ENCODE measurements at places on chromosomes 16 and 17.

DNA sequence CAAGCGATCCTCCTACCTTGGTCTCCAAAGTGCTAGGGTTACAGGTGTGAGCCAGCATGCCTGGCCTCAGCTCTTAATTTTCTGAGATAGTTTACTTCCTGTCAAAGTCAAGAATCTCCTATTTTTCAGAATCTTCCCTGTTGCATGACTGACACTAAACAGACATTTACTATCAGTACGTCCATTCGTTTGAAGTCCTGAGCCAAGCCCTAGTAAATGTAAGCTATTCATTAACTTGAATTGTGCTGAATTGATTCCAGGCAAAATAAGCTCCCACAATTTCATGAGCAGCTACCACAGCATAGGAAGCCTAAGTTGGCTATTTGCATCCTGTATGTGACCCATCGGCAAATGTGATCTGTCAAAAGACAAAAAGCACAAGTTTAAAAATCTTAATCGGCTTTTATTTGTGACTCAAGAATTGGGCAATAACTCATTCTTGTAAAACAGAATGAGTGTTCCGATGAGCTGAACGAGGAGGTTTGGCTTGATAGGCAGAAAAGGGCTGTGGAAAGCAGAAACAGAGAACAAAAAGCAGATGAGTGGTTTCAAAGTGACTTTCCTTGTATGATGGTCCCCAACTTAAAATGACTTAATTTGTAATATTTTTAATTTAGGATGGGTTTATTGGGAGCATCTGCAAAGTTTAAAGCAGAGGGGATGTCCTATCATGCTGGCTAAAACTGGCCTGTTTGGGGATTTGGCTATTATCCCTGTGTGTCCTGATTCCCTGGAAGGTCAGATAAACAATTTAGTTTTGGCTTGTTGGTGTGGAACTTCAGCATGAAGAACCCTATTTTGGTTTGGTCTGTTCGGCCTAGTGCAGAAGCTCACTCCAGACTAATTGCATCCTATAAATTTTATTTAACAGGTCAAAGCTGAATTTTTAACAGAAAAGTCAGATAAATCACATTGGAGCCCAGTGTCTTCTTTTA lies 14.2 kb downstream of the RNF112 start:
- DNase-seq: no peak

GRCh38 chr17:281365-281999 lies 71.1 kb downstream of the RPH3AL start:
- no peak for DNase-seq

DNA sequence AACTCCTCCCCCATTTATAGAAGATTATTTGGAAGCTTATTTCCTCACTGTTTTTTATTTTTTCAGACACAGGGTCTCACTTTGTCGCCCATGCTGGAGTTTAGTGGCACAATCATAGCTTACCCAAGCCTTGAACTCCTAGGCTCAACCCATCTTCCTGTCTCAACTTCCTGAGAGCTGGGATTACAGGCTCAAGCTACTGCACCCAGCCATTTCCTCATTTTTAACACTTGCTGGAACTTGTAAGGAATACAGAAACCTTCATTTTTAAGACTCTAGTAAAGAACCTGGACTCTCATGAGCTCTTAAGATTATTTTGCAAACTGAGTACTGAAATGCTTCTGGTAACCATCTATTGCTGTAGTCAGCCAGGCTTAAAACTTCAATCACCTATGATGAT lies 29.9 kb downstream of the KANSL1 start:
- DNase-seq: no peak

- no peak for DNase-seq
These were observed 124.9 kb downstream of the METRNL start for GRCh38 chr17:83204230-83204725.

DNA sequence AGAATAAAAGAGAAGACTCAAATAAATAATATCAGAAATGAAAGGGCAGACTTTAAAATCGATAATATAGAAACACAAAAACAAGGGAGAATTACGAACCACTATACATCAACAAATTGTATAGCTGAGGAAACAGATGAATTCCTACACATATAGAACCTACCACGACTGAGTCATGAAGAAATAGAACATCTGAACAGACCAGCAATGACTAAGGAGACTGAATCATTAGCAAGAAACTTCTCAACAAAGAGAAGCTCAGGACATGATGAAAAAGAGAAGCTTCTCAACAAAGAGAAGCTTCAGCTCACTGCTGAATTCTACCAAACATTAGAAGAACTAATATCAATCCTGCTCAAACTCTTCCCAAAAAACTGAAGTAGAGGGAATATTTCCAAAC lies 255.9 kb downstream of the CEP112 start:
- DNase-seq: no peak

GRCh38 chr17:62064791-62065563 lies at the start of gene MED13:
Gene MED13, minus strand, starts transcription at chr17:62065278. Its CDS starts 73 bp downstream, at chr17:62065205.
- DNase-seq: peak; percentile 69

DNA sequence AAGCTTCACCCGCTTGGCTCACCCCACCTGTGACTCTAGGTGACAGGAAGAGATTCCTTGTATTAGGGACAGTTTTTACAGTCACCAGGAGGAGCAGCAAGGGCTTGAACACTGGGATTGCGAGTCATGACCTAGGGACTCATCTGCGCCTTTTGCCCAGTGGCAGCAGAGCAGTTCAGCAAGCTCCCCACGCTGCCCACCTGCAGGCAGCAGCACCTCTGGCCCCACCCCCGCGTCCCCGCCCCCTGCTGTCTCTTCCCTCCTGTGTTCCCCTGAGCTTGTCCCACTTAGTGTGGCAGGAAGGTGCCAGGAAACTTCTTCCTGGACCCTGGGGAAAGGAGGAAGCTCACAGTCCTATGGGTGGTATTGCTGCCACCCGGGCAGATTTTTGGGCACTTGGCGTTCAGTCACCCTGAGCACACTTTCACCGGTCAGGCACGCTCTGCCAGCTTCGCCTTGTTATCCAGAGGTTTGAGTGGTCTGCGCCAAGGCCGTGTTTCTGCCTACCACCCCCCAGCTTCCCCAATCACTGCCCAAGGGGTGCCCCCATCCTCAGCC lies 8.7 kb downstream of the MMP15 start:
- no peak for DNase-seq

DNA sequence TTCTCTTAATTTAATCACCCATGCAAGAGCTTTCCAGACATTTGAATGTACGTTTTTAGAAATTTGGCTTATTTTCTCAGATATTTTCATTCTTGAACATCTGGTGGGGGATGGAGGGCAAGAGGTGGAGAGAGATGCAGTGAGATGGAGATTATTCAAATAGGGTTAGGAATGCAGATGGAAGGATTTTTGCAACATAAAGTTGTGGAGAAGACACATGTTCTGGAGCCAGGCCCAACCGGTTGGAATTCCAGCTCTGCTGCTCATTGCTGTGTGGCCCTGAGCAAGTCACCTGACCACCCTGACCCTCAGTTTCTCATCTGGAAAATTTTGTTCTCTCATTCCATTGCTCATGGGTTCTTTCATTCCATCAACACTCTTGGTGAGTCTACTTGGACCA lies 66.9 kb downstream of the IRX3 start:
- DNase-seq: no peak

DNA sequence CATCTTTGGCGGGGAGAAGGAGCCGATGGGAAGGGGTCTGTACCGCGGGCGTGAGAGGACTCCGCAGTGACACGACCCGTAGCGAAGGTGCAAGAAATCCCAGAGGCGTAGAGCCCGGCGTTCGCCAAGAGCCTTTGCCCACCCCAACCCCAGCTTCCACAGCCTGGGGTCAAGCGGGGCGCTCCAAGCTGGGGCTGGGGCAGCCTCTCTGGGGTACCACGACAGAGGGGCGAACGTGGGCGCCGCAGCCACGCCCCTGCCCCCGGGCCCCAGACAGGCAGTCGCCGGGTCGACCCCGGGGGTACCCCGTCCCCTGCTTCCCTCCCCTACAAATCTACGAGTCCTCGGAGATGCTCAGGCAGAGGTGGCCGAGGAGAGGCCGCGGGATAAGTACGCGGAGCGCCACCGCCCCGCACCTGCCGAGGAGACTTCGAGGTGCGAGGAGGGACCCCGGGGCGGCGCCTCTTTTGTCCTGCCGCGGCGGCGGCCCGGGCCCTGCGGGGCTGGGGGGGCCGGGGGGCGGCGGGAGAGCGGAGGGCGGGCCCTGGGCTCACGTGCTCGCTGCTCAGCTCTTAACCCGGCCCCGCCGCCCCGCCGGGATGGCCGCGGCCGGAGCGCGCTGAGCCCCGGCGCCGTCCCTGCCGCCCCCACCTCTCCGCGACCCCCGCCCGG lies at the start of gene ADAM11:
Gene ADAM11 (plus strand): TSS at position 575 of the 672 bp plus-strand sequence. CDS start 212 bp downstream, outside the sequence.
- DNase-seq: no peak

GRCh38 chr16:85590506-85590832 lies 22.7 kb upstream of the GSE1 start:
- no peak for DNase-seq

DNA sequence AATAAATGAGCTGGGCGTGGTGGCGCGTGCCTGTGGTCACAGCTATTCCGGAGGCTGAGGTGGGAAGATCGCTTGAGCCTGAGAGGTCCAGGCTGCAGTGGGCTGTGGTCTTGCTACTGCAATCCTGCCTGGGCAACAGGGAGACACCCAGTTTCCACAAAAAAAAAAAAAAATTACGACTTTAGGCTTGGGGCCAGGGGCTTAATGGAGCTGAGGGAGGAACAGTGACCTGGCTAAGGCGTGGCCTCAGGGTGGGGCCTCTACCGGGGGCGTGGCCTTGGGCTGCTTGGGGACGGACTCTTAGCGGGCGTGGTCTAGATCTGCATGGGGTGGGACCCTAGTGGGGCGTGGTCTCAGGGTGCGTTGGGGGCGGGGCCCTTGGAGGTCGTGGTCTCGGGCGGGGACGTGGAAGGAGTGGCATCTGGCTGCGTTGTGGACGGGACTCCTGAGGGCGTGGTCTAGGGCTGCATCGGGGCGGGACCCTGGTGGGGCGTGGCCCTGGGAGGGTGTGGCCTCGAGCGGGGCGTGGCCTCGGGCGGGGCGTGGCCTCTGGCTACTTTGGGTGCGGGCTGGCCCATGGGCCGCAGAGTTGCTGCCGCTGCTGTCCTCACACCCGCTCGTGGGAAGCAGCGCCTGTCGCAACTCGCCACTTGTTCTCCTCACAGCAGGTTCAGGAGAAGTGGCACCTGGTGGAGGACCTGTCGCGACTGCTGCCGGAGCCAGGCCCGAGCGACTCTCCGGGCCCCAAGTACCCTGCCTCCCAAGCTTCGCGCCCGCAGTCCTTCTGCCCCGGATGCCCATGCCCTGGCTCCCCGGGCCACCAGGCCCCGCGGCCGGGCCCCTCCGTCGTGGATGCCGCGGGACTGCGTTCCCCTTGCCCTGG lies 5.8 kb upstream of the C17orf99 start:
- DNase-seq: peak; percentile 91

DNA sequence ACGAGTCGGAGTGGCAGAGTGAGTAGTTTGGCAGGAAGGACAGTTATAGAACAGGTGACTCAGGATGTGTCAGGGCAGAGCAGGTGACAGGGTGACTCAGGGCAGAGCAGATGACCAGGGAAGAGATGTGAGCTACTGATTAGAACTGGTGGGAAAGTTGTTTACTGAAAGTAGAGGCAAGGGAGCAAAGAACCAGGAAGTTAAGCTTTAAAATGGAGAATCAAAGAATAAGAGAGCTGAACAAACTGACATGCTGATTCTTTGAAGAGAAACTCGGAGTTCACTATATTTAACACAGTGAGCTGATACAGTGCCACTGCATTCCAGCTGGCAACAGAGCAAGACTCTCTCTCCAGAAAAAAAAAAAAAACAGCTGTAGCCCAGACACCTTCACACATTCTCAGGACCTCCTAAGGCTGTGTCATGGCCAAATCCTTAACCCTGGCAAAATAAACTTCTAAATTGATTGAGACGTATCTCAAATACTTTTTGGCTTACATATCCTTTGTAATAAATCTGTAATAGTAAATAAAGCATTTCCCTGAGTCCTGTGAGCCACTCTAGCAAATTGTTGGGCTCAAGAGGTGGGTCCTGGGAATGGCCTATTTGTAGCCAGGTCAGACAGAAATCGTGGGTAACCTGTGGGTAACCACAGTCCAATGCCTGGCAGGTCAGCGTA lies 12.3 kb upstream of the UBE2I start:
- no peak for DNase-seq

- no peak for DNase-seq
These were observed 210.2 kb downstream of the KATNIP start for GRCh38 chr16:27759967-27760788.

- DNase-seq: no peak
These were observed 6.5 kb downstream of the NFATC3 start for GRCh38 chr16:68091380-68092261.

DNA sequence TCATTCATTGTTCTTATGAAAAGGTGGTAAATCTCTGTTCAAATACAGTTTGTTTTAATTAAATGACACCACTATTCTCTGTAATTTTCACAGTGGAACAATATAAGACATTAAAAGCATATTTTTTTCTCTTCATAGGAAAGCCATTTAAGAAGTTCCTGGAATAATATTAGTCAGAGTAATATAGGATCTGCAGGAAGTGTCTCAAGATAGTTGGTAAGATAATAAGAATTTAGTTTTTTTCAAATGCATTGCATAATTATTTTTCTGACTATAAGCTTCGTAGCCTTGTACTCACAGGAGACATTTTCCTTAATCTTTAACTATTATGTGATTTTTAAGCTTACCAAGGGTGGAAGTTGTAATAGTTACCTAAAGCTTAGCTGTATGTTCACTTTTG lies 16.9 kb downstream of the STXBP4 start:
- DNase-seq: no peak

DNA sequence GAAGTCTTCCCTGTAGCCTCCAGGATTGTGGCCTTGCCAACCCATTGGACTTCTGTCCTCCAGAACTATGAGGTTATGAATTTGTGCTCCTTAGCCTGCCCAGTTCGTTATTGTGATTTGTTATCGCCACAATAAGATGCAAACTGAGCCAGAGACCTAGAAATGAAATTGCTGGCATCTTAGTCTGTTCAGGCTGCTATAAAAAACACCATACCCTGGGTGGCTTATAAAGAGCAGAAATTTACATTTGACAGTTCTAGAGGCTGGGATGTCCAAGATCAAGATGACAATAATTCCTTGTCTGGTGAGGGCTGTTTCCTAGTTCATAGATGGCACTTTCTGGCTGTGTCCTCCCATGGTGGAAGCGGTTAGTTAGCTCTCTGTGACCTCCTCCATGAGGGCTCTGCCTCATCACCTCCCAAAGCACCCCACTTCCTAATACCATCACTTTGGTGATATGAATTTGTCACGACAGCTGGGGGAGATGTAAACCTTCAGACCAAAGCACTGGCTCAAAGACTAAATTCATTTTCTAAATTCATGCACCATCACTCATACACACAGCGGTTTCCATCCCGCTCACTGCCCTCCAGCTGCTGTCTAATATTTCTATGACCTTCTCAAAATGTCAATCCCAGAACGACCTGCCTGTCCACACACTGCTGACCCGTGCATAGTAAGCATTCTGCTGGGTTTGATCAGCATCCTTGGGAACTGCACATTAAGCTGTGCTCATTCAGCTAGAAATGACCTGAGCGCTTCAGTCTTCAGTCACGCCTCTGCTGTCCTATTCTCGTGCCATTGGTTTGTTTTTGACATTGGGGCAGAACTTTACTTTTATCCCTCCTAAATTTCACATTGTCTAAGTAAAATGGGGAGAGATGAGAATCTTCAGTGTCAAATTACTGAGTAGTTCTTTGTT lies 36.6 kb downstream of the GINS3 start:
- no peak for DNase-seq

All from heart right ventricle (tissue), 16 donors.